ENCODE measurements at places on chromosomes 1 and 21. TPM values are rescaled to one million over a fixed set of nuclear protein-coding genes. Genes with fewer than 3 reads are reported as not detected.

Gene COL16A1
- total RNA-seq = 0.10 TPM

Gene FASLG
- total RNA-seq = 1.4 TPM

Gene KCNH1
- not detected for total RNA-seq

Gene GJA9
- not detected for total RNA-seq

Gene INTS11
- 51.2 TPM for total RNA-seq

Gene PARK7
- total RNA-seq = 72.3 TPM

Gene IVL
- total RNA-seq = not detected

Gene ASCL5
- not detected for total RNA-seq

Gene NPPB
- not detected for total RNA-seq

Gene TFB2M
- total RNA-seq = 17.2 TPM

Gene SLC1A7
- 0.94 TPM for total RNA-seq

Gene VPS13D
- total RNA-seq = 52.4 TPM

Gene C1orf87
- total RNA-seq = not detected

Gene SPTA1
- total RNA-seq = not detected

Gene DENND2D
- 49.5 TPM for total RNA-seq

Gene LRRIQ3
- total RNA-seq = 0.21 TPM

Gene TMEM54
- not detected for total RNA-seq

Gene LAD1
- not detected for total RNA-seq

Gene KIRREL1
- total RNA-seq = under 0.01 TPM

Gene HCN3
- total RNA-seq = 0.21 TPM

Gene GFI1
- total RNA-seq = 7.1 TPM

Gene CD1B
- 0.52 TPM for total RNA-seq

Gene OR2T11
- total RNA-seq = 0.21 TPM

Gene BROX
- 55.7 TPM for total RNA-seq
